Left kidney (tissue), 8 donors: ENCODE measurements at places on chromosomes 2 and 18. TPM values are rescaled to one million over a fixed set of nuclear protein-coding genes. Genes with fewer than 3 reads are reported as not detected.

DNA sequence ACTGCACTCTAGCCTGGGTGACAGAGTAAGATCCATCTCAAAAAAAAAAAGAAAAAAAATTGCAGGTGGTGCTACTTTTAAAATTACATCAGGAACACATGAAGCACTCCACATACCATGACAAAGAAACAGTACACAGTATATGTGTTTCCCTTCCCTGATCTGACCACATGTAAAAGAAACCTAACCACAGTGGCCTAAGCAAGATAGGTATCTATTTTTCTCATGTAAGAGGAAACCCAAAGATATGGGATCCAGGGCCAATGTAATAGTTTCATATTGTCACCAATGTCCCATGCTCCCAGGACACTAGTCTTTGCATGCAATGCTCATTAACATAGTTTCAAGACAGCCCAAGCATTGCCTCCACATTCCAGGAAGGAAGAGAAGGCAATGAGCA is 99.9 kb downstream of the DYM start:
- no peak for DNase-seq

Gene MC4R
- polyA plus RNA-seq, result 0.35 TPM

Gene CYP20A1
- 28.5 TPM for polyA plus RNA-seq

Gene ACADL
- 31.5 TPM for polyA plus RNA-seq

GRCh38 chr2:102386867-102387541 is 31.4 kb downstream of the IL18R1 start:
- no peak for DNase-seq

Gene DTNA
- 22.7 TPM for polyA plus RNA-seq

DNA sequence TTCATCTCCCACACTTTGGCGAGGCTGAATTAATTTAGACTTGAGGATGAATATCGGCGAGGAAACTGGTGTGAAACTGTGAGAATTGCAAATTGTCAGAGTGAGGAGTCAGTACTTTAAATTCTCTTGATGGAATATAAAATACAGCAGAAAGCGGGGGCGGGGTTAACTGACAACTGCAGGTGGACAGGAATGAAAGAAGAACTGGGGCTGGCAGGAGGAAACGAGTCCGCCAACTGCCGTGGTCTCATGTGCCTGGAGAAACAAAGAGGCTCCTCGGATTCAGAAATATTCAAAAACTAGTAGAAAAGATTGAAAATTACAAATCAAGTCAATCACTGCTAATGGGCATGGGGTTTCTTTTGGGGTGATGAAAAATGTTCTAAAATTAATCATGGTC is 44.3 kb downstream of the MOGAT1 start:
- DNase-seq, result no peak

DNA sequence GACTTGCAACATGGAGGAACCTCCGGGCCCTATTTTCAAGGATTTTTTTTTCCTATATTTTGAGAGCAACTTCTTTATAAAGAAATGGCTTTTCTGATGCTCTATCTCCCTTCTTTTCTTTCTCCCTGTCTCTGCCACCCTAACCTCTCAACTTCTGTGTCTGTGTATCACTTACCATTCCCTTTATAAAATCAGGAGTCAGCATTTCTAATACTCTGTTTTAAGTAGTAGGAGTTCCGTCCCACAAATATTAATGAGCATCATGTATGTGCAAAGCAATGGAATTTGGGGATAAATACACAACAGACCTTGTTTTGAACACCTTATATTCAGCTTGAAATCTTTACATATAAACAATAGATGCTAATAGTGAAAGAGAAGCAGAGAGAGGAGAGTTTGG is 268.0 kb downstream of the DCC start:
- no peak for DNase-seq

DNA sequence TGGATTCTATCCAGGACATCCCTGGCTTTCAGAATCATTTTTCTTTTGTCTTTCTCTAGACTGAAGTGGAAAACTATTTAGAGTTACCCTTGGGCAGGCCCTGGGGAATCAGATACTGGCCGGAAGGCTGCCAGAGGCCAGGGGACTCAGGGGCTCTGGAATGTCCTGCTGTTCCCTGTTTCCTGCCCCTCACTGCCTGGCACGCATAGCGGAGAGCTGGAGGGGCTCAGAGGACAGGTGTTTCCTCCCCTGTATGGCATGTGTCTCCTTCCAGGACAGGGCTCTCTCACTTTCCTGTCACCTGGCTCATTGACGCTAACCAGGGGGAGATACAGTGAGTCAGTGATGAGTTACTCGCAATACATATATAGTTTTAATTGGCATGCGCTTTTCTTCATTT is 38.8 kb downstream of the DYSF start:
- DNase-seq, result no peak

Gene GCG
- not detected for polyA plus RNA-seq

GRCh38 chr2:139694327-139694726 is 914.1 kb upstream of the NXPH2 start:
- no peak for DNase-seq

DNA sequence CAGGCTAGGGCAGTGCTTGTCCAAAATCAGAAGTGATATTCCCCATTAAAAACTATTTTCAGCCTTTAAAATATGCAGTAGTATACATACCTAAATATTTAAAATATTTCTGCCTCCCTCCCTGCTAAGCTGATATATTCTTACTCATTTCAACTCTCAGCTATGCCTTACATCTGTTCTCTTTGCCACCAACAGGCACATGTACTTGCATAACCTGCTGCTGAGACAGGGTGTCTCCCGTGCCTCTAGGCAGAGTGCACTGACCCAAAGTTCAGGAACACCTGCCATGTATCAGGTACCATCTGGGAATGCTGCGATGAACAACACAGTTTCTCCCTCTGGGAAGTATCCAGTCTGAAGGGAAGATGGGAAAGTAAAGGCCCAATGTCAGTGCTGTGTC is 91.7 kb downstream of the STK39 start:
- no peak for DNase-seq

DNA sequence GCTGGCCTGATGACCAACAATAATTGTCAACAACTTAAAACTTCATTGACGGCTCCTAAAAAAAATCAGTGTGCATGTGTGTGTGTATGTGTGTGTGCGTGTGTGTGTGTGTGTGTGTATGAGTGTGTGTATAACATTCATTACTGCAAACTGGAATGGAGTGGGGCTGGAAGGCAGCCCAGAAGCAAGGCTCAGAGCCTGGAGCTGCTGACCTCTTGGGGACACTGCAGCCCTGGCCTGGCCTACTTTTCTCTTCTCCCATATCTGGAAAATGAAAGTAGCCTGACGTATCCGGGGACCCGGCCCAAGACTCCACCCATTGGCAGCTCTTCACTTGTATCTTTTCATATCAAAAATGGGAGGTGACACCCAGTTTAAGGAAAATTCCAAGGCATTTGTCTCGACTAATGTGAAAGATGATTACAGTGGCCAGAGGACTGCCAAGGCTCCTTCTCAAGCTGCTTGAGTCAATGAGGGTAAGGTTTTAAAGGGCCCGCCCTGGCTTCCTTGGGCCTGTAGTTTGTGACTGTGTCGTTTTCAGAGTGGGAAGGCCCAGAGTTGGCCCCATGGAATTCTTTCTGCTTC is 72.4 kb upstream of the IL1R1 start:
- DNase-seq, result no peak

Gene ZNF24
- polyA plus RNA-seq, result 84.1 TPM

DNA sequence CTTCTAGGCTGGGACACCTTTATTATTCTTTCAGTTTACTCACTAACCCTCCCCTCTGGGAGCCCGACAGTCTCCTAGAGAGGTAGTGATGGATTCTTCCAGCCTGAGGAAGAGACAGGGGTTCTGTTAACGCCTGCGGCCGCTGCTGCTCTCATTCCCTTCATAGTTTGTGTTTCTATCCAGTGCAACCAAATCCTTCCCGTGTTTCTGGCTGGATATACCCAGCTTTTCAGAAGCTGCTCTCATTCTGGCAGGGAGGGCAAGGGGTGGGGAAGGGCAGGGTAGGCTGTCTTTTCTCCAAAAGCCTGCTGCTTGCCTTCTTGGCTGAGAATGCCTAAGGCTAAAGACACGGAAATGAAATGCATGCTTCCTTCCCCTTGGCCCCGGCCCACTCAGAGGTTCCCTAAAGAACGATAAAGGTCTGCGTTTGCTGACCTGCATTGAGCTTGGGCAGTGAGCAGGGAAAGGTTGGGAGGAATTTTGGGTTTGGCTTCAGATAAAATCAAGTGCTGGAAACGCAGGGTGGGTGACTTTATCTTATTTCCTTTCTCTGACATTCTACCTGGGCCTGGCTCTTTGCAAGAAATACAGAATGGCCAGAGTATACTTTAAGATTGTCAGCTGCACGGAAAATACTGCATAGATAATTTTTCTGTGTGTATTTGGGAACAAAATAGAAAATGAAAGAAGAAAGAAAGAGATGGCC is 390.9 kb downstream of the NBAS start:
- no peak for DNase-seq

DNA sequence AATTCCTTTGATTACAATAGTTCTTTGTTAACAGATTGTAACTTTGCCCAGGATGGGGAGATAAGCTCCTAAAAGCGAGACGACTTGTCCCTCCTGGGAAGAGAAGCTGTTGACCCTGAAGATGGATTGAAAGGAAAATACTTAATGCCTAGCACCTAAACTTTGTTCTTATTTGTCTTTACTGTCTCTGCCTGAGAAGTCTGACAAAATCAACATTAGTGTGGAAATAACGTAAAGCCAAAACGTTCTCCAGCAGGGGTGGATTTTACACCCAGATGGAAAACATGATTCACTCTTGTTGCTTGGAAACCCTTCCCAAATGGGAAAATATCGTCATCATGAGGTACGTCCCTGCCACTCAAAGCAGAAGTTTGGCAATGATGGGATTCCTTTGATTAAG is 450.1 kb downstream of the SLC4A3 start:
- DNase-seq, result no peak

- no peak for DNase-seq
Observed at GRCh38 chr18:45110577-45111501, 430.2 kb downstream of the SETBP1 start.

- DNase-seq, result no peak
Observed at GRCh38 chr2:142742371-142743214, 134.9 kb upstream of the KYNU start.

- DNase-seq, result no peak
Observed at GRCh38 chr18:32284284-32284683, 94.4 kb downstream of the MEP1B start.

GRCh38 chr2:72104821-72105588 is 42.7 kb downstream of the CYP26B1 start:
- no peak for DNase-seq

DNA sequence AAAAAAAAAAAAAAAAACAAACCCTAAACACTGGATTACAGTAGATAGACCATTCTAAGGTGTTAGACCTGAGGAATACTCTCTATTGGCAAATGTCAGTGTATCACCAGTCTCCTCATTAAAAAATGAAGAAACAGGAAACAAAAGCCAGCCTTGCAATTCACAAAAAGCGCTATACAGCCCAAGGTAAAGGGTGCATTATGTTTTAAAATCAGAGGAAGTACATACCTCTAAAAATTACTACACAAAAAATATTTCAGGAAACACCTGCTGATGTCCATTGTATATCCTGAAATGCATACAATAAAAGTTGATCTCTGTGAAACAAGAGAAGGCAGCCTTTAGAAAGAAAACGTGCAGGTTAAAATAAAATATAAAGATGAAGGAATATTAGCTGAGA is 54.9 kb upstream of the TSPYL6 start:
- no peak for DNase-seq

Gene FSHR
- polyA plus RNA-seq, result not detected

Gene SPATA3
- not detected for polyA plus RNA-seq

Gene GPR55
- 0.17 TPM for polyA plus RNA-seq

Gene AQP12B
- polyA plus RNA-seq, result 0.35 TPM

DNA sequence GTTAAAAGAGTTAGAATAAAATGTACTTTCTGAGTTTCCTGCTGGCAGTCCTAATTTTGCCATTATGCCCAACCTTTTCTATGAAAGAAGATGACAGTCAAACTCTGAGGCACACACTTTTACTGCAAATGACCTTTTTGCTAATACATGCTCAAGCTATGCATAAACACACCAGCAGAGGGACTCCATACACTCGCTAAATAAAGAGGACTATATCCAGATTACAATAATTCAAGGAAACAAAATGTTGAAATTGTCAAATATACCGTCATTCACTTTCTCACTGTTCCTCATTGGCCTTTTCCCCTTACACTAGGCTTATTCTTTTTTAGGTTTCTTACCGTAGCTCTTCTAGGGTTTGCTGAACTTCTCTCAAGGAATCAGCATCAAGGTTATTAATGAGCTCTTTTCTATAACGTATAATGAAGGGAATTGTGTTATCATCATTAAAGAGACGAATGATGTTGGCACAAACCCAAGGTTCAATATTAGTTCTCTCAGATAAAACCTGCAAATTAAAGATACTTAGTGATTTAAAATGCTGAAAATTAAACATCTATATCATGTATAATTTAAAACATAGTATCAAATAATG is 25.7 kb downstream of the SRBD1 start:
- no peak for DNase-seq

DNA sequence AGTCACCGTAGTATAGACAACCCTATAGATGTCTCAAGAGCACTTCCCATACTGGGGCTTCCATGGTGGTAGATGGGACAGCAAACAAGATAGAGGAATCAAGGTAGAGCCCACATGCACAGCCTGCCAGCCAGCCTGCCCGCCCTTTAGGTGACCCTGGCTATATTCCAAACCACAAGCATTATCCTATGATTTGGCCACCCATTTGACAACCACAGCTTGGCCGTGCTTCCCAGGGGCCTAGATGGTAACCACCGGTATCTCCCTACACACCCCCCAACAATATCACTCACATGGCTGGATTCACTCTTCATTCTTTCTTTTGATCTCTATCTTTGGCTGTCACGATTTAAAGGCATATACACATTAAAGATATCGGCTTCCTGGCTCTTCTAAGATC is 85.3 kb downstream of the CDK15 start:
- DNase-seq, result no peak

- DNase-seq, result no peak
Observed at GRCh38 chr2:83112858-83113257, 1346.2 kb downstream of the SUCLG1 start.

GRCh38 chr18:9468998-9469397 is 6.3 kb upstream of the RALBP1 start:
- DNase-seq, result no peak

DNA sequence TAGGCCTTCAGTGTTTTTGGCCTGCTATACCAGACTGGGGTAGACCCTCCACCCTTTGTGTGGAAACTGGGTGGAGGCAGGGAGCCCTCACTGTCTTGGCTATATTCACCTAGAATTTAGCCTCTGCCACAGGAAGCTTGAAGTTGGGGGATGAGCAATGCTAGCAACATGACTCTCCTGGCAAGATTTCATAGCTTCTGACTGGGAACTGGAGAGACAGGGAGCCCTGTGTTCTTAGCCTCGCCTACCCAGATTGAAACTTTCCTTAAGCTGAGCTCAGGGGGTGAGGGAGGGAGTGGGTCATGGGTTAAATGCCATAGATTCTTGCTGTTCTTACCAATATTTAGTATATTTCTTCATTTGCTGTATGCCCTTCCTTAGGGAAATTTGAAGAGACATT is 46.8 kb upstream of the FAM98A start:
- no peak for DNase-seq

- no peak for DNase-seq
Observed at GRCh38 chr2:215601526-215601925, 165.7 kb upstream of the FN1 start.

Gene GLB1L
- polyA plus RNA-seq, result 28.7 TPM
